ENCODE measurements at places on chromosomes 4 and X.

GRCh38 chr4:16732741-16733140 is 165.7 kb downstream of the LDB2 start:
- no peak for DNase-seq

DNA sequence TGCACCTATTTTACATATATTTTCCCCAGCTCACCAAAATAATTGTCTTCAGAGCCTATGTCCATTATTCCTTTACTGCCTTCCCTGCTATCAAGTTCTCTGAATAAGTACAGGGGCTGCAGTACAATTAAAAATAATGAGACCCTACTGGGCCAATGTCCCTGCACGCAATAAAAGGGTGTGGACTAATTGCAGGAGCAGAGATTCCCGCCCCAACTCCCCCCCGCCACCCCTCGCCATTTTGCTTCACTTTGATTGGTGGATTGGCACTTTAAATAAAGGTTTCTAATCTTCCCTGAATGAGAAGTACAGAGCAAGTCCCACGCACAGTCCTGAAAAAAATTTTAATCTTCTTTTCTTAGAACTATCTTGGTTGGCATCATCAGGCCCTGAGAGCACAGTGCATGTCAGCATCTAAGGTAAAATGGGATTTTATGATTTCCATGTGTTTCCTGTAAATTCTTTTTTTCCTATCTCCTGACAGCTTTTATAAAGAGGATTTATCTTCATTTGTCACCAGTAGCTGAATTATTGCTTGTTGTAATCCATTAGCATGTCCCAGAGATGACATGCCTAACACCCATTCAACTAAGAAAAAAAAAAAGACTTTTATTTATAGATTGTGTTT is at the start of gene AMBN:
AMBN (plus strand) TSS at position 302 of the 628 bp plus-strand sequence; CDS start at position 405, 103 bp downstream.
- no peak for DNase-seq

DNA sequence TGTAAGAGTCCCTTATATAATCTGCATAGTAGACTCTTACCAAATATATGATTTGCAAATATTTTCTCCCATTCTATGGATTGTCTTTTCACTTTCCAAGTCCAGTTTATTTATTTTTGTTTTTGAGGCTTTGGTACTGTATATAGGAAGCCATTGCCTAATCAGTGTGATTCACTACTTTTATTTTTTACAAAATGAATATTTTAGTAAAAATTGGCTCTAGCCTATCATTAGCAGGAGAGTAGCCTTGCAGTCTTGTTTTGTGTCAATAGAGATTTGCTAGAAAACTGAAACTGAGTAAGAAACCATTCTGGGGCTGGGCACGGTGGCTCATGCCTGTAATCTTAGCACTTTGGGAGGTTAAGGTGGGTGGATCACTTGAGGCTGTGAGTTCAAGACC is 199.9 kb upstream of the MAB21L2 start:
- DNase-seq, result no peak

GRCh38 chr4:185638093-185638492 is 102.8 kb upstream of the PDLIM3 start:
- no peak for DNase-seq

- no peak for DNase-seq
Measured at GRCh38 chrX:145410622-145411021, 163.3 kb downstream of the SPANXN1 start.

GRCh38 chrX:135086197-135086854 is 34.0 kb downstream of the ETDB start:
- DNase-seq, result peak; percentile 71

DNA sequence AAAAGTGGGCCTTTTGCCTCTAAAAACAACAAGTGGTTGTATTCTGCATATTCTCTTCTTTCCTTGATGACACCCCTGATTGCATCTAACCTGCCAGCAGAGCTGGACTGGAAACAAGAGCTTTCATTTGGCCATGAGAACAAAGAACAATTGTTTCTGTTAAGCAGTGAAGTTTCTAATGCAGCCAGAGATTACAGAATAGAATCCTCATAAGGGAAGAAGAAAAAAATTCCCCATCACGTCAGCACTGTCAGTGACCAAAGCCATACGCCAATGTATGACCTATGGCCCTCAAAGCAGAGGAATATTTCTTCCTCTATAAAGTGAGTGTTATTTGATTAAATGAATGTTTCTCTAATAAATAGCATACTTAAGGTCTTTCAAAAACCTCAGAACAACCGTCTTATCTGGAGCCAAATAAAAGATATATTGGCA is 529.1 kb upstream of the INTU start:
- DNase-seq, result no peak

DNA sequence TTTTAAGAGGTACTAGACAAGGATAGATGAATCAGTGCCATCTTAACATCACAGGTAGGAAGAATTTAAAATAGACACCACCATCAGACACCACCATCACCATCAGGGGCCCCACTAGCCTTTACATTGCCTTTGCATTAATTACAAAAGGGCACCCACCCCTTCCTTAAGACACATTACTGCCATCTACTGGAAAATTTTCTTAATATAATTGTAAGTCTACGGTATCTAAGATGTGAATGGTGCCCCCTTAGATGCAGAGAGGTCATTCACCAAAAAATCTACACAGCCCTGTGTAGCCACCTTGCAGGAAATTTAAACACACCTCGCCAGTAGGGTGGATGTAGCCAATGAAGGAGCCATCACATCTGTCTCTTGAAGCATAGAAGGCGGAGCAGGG is 184.1 kb downstream of the MID1IP1 start:
- peak; percentile 20 for DNase-seq

- peak; percentile 93 for DNase-seq
Measured at GRCh38 chrX:71095555-71095980, at the start of gene FOXO4. Gene FOXO4 (plus strand): TSS chrX:71095851. CDS start chrX:71096529, 678 bp downstream.

- DNase-seq, result peak; percentile 17
Measured at GRCh38 chrX:63350465-63350877, 661 bp downstream of the SPIN4 start.

- no peak for DNase-seq
Measured at GRCh38 chr4:182764137-182764536, 153.0 kb downstream of the DCTD start.

- no peak for DNase-seq
Measured at GRCh38 chr4:174461466-174462106, 60.7 kb downstream of the HPGD start.

DNA sequence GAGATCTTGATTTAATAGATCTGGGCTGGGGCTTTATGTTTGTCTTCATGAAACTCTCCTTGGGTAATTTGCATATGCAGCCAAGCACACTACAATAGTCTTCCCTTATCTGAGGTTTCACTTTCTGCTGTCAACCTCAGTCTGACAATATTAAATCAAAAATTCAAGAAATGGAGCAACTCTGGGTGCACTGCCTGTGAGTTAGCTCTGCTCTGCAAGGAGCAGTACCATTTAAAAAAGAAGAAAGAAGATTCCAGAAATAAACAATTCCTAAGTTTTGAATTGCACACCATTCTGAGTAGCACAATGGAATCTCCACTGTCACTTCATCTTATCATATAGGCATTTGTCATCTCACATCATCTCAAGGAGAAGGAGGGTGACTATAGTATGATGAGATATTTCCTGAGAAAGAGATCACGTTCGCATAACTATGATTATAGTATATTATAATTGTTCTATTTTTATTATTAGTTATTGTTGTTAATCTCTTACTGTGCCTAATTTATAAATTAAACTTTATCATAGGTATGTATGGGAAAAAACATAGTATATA is 9.4 kb downstream of the FNIP2 start:
- DNase-seq, result peak; percentile 55

GRCh38 chr4:69322055-69322454 is 41.8 kb downstream of the UGT2B28 start:
- no peak for DNase-seq

DNA sequence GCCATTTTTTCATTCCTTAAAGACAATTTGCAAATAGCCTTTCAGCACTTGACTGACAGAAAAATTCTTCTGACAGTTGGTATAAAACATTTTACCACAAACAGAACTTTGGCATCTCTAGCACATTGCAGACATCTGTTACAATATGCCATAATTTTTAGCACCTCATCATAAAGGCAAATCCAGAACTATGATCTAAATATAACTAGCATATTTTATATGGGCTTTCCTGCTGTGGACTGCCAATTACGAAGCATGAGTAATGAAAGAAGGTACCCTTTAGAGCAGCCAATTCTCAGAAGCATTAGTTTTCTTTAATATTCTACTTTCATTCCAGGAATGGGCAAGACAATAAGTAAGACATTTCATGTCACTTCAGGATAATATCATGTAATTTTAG is 647.4 kb upstream of the GALNT7 start:
- no peak for DNase-seq

DNA sequence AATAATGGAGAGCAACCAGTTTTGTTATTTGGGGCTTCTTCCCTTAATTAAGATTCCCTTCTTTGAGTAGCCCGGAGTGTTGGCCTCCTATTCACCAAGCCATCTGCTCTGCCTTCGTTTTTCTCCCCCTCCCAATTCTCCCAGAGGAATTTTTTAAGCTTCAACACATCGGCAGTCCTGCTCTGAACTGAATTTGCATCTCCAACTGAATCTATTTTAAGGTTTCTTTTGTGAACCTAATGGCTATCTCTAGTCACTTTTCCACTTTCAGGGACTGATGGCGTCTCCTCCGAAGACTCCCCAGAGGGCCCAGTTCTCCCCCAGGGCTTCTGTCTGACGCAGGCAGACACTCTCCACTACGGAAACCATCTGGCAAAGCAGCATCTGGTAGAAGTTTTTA is 280.2 kb downstream of the ADGRA3 start:
- no peak for DNase-seq

DNA sequence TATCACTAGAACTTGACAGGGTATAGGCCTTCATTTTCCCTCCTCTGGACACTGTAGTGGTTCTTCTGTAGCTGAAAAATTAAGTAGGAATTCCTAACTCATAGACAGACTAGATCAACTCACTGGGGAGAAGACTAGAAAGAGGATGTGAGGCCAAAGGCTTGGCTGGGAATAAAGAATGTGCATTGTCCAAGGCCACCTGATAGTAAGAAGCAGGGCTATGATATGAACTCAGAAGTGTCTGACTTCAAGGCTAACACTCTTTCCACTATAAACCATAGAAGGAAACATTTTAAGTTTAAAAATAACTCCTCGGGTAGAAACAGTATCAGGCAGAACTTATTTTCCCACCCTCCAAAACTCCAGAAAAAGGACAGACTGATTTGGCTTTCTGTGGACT is 346.6 kb downstream of the OPHN1 start:
- no peak for DNase-seq

DNA sequence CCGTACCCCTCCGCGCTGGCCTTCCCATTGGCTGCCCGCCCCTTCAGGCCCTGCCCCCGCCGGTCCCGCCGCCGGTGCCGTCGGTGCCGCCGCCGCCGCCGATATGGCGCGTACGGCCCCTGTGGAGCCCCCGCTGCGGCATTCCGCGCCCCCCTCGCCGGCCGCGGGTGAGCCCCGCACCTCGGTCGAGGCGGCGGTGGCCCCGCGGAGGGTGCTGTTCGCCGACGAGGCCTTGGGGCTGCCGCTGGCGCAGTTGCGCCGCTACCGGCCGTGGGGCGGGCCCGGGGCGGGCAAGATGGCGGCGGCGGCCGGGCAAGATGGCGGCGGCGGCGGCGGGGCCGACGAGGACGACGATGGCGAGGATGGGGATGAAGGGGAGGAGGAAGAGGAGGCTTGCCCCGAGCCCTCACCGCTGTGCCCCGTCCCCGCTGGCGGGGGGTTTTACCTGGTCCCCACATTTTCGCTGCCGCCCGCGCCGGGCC is at the start of gene PPP1R3F:
PPP1R3F (plus strand) TSS at position 27 of the 482 bp plus-strand sequence; CDS start at position 104, 77 bp downstream.
- no peak for DNase-seq

All from activated CD4-positive, alpha-beta T cell treated with anti-CD3 and anti-CD28 coated beads, Interleukin-10, Interleukin-2, amounts not matched to agents 100 ng/mL and 50 ng/mL, durations not matched to agents 16 hours and 8 hours (primary cell).